ENCODE measurements at places on chromosomes 13 and 19.

DNA sequence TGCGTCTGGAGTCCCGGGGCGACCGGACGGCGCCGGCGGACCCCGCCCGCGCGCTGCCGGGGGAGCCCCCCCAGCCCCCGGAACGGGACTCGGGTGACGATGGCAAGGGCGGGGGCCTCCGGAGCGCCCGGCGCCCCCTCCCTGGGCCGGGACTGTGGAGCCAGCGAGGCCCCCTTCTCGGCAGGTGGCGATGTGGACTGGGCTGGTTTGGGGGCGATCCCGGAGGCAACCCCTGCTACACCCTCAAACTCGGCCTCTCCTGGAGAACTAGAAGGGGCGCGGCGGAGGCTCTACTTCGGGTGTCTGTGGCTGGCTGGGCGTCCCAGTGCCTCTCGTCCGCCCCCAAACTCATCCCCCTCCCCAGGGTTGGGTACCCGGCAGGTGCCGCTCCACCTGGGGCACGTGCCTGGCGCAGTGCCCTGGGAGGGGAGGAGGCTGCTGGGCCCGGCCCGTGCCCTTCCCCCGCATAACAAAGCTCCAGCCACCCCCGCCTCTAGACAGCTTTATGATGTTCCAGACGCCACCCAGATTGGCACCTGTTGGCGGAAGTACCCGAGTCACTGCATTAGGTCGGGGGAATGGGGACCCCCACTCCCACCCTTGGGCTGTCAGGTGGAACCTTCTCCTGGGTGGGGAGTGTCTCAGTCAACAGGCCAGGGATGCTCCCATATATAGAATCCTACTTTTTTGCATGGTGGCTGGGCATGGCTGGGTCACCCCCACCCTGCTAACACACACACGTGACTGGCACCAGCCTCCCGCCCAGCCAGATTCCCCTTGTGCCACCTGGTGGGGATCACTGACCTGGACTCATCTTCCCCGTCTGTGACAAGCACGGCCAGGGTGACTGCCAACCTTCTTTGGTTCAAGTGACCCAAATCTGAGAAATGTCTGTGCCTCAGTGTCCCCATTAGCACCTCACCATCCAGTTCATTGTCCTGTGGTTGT is 722 bp downstream of the PKN1 start:
- DNase-seq: peak; percentile 59

DNA sequence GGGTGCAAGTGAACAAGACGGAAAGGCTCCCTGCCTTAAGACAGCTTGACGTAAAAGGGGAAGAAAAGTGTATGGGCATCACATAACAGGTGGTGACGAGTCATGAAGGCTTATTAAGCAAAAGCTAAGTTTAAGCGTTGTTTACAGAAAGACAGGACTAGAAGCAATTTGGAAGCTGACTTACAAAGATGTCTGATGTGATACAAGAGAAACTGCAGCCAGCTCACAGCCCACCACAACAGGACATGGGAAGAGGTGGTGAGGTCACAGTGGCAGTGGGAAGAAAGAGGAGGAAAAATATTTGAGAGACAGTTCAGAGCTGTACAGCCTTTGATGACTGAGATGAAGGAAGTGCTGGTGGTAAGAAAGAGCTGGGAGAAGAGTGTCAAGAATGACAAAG is 181.6 kb downstream of the KLF12 start:
- no peak for DNase-seq

DNA sequence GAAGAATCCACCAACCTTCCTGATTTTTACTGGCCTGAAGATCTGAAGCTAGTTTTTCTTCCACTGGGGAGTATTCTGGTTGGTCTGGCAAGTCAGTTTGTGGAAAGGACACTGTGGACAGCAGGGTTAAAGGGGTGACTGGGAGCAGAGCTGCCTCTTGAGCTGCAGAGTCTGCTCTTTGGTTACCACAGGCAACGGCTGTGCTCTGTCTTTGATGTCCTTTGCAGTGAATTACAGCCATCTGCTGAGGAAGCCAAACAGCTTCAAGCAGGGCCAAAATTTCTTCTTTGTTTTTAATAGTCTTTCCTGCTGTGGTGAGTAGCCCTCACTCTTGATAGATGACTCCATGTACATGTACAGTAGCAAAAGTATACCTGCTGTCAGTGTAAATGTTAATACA is 75.7 kb downstream of the ZNF100 start:
- no peak for DNase-seq

DNA sequence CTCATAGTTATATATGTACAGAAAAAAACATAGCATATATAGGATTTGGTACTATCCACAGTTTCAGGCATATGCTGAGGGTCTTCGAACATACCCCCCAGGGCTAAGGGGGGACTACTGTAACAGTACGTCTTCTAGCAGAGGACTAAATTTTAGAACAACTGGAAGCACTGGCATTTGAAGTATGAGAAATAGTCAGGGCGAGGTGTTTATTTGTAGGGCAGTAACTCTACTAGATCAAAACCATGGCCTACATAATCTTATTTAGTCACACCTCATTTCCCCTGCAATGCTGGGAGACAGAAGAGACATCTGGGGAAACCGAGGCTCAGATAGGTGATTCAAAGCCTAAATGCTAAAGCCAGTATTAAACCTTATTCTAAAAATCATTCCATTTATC is 245.6 kb downstream of the DCT start:
- no peak for DNase-seq

- DNase-seq: no peak
These were observed 6.4 kb downstream of the FBN3 start for GRCh38 chr19:8143041-8143440.

- peak; percentile 30 for DNase-seq
These were observed 351.5 kb downstream of the KLF12 start for GRCh38 chr13:73782450-73783449.

- DNase-seq: no peak
These were observed 6.4 kb upstream of the ZNF333 start for GRCh38 chr19:14683439-14683838.

DNA sequence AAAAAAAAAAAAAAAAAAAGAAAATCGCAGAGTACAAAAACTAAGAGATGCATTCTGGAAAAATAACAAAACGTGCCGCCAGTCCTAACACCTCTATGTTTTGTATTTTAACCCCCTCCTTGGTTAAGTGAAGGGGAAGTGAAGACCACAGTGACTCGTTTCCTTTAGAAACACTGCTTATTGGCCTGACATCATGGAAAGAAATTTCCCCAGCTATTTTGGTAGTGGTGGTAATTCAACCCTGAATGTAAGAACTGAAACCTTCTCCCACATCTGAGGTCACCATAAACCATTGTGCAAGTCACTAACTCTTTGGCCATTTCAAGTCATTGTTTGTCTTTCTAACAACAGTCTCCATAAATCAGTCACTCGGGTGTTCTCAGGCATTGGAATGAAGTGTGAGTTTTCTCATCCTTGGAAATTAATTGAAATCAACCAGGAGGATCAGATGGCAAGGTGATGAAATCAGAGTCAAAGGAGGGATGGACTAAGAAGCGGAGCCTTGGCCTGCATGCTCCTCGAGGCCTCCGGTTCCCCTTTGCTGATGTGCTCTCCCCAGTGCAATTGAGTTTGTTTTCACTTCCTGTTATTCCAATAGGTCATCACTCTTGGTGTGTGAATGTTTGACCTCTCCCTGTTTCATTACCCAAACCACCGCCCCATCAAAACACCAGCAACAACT is 443.9 kb downstream of the FGF9 start:
- no peak for DNase-seq

DNA sequence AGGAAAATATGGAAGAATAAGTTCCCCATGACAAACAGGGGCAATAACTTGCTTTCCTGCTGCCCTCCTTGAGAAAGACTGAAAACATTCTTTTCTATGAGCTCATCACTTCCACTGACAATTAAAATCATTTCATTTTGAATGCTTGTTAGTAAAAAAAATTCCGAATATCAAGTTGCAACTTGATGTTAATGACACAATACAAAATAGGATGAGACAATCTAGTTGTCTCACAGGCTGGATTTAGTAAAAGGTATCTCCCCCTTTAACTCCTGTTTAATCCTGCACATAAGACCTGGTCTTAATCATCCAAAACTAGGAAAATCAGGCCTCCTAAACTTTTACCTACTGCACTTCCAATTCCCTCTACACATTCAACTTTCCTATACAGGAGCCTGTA is 24.7 kb downstream of the IRS2 start:
- no peak for DNase-seq

GRCh38 chr13:92460479-92460878 is 766.1 kb upstream of the GPC6 start:
- DNase-seq: no peak

DNA sequence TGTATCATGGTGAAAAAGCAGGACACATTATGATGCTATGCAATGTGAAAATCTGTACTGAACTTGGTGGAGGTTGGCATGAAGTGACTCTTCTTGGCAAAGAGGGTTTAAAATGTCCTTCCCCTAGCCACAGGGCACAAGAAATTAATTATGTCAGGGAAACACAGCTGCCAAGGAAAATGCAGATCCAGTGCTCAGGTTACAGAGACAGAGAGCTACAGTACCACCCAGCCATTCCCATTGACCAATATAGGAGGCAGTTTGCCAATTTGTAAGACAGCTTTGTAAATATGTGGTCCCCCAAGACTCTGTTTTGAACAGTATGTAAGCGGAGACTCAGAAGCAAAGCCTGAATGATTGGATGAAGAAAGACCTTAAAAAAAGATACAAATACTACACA is 69.4 kb upstream of the KLF12 start:
- no peak for DNase-seq

- no peak for DNase-seq
These were observed 11.9 kb upstream of the SEMA6B start for GRCh38 chr19:4571305-4571917.

GRCh38 chr19:42207767-42208271 is 9.7 kb downstream of the DEDD2 start:
- DNase-seq: no peak

DNA sequence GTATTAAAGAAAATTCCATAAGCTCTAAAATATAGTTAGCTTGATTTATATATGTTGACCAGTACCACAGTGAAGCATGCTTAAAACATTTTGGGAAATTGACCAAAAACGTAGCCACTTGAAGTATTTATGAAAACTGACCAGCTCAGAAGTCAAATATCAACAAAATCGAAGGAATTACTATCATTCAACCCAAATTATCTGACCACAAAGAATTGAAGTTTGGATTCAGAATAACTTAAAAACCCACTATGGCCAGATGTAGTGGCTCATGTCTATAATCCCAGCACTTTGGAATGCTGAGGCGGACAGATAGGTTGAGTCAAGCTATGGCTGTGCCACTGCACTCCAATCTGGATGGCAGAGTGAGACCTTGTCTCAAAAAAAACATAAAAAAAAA is 31.9 kb downstream of the GPALPP1 start:
- DNase-seq: no peak

DNA sequence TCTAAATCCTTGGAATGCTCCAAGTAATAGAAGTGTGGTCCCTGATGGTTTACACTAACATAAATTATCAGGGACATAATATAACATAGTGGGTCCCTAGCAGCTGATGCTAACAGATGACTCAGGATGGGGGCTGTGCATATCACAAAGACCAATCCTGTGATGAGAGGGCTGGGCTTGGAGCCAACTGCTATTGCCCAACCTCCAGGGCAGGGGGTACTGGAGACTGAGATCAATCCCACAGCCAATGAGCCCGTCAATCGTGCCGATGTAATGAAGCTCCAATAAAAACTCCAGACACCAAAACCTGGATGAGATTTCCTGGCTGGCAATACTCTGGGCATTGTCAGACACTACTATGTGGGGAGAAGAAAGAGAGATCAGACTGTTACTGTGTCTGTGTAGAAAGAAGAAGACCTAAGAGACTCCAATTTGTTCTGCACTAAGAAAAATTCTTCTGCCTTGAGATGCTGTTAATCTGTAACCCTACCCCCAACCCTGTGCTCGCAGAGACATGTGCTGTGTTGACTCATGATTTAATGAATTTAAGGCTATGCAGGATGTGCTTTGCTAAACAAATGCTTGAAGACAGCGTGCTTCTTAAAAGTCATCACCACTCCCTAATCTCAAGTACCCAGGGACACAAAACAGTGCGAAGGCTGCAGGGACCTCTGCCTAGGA is 33.4 kb downstream of the ABCC4 start:
- no peak for DNase-seq

DNA sequence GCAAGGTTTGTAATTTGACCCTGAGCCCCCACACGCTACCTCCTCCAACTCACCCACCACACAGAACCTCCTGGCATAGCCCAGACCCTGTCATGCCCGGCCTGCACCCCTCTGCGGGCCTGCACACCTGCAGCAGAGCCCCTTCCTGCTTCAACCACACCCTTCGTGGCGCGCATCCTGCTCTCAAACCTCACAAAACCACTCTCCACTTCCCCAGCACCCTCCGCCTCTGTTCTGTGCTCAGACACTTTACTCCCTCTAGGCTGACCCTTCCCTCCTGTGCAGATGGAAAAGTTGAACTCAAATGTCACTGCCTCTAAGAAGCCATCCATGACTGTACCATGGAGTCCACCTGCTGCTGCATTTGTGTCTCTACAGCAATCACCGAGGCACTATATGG is 28.5 kb downstream of the FAAP24 start:
- DNase-seq: no peak

- no peak for DNase-seq
These were observed 58.7 kb downstream of the SLC15A1 start for GRCh38 chr13:98693756-98694155.

- DNase-seq: no peak
These were observed 2.2 kb downstream of the ZSCAN22 start for GRCh38 chr19:58328999-58329398.

GRCh38 chr13:22486490-22486889 is 694.3 kb upstream of the SGCG start:
- DNase-seq: no peak

GRCh38 chr19:18769989-18770528 is 21.0 kb downstream of the COMP start:
- DNase-seq: no peak

GRCh38 chr19:2449019-2449418 is 7.7 kb downstream of the LMNB2 start:
- DNase-seq: no peak

DNA sequence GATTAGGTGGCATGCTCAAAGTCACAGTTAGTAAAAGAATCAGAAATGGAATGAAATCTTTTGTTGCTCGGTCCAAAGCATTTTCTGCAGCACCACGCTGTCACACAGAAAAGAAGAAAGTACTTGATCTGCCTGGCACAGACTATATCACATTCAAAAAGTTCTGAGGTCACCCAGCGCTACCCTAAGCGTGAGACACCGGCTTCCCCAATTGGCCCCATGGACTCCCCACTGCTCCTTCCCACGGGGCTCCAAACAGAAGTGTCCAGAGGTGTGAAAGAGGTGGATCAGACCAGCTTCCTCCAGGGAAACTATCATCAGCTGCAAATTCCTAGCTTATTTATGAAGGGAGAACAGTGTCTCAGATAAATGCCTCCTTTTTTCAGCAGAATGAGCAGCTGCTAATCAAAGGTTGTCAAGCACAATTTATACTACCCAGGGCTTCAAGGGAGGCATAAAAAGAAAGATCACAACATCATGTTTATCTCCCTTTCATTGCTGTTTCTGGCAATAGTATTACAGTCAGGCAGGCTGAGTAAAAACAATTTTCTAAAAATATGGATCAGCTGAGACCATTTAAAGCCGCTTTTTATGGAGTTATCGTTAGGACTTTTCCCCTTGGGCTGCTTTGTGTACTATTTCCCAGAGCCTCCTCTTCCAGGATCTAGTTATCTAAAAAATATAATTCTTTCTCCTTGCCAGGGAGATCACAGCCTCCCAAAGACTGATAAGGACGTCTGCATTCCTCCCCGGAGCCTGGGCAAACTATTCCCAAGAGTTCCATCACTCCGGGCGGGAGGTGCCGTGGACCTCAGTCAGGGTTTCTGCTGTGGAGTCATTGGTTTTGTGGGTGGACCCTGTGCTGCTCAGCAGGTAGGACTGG is 208.0 kb downstream of the LHFPL6 start:
- no peak for DNase-seq

All from NCI-H774 (cell line).